Stimulated activated CD4-positive, alpha-beta T cell treated with anti-CD3 and anti-CD28 coated beads, Interleukin-2, amount 100 ng/mL, for 48 hours (primary cell): ENCODE measurements at places on chromosomes 5 and 9.

- DNase-seq: no peak
Measured at GRCh38 chr5:135228222-135228621, 170.8 kb downstream of the MACROH2A1 start.

DNA sequence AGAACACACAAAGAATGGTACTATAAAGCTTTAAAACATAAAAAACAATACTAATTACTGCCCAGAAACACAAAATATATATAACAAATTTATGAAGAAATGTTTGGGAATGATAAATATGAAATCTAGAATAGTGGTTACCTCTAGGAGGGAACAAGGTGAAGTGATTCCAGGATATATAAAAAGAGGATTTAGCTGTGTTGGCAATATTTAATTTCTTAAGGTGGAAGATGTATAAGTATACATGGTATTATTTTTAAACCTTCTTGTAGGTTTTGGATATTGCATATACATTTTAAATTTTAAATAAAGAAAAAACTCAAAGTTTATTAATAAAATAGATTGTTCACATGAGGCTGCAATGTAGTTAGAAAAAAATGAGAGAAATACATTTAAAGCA lies 112.7 kb upstream of the ZNF618 start:
- DNase-seq: no peak

GRCh38 chr9:108673386-108673785 lies 182.4 kb downstream of the ACTL7B start:
- no peak for DNase-seq

DNA sequence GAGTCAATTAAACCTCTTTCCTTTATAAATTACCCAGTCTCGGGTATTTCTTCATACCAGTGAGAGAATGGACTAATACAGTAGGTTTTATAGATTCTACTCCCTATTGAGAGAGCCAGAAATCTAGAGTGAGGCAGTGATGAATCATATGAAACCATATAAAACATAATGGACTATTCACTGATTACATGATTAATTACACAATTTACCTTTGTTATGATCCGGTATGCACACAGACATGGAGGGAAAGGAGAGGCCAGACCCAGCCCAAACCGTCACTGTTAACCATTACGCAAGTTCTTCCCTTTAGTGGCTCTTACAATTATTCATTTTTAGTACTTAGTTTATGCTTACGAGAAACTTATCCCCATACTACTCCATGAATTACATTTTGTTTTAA lies 205.0 kb downstream of the DNAH5 start:
- DNase-seq: no peak

GRCh38 chr5:73030531-73030930 lies 74.7 kb downstream of the FCHO2 start:
- DNase-seq: no peak

GRCh38 chr5:132215329-132215728 lies 12.3 kb downstream of the P4HA2 start:
- no peak for DNase-seq

DNA sequence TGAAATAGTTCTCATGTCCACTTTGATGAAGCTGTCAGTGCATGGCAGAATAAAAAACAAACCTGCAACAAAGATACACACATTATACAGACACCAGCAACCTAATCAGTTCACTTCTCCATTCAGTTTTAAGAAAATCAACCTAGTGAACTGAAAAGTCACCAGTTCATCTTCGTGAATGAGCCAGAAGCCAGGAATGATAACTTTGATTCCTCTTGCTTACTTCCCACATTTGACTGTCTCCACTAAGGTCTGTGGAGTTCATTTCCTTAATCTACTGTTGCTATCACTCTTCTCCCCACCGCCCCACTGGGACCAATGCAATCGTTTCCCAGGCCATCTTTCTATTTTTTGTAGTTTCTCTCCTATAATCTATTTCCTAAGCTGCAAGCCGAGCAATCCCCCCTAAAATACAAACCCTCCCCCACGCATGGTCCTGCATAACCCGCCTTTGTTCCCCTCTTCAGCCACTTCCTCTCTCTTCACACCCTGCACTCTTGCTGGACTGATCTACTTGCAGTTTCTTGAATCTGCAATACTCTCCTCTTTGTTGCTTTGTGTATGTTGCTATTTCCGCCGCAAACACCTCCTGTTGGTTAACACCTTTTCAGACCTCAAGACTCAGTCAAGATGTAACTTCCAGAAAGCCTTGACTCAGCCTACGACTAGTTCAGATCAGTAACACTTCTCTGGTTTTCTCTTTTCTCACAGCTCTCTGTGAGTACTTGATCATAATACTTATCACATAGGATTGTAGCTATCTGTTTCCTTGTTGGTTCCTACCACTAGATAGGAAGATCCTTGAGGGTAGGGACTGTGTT lies 16.6 kb downstream of the STOM start:
- no peak for DNase-seq

DNA sequence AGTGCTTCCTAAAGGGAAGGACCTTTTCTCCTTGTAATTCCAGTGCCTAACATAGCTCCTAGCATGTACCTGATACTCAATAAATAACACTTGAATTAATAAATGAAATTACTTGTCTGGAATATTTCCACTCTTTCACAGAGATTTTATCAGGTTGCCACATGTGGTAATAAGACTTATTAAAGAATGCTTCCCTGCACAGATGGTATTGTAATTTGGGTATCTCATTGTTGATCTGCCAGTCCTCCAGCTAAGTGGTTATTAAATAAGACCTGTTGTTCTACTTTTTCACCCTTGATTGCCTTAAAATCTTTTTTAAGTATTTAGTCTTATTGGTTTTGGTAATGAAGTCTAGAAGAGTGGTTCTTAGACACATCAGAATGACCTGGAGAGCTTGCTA lies 28.1 kb upstream of the CETN3 start:
- DNase-seq: no peak

GRCh38 chr5:178418471-178419010 lies 171.7 kb downstream of the COL23A1 start:
- no peak for DNase-seq

GRCh38 chr5:35294976-35295375 lies 64.7 kb upstream of the PRLR start:
- no peak for DNase-seq

- no peak for DNase-seq
Measured at GRCh38 chr5:24788829-24789514, 144.2 kb upstream of the CDH10 start.

DNA sequence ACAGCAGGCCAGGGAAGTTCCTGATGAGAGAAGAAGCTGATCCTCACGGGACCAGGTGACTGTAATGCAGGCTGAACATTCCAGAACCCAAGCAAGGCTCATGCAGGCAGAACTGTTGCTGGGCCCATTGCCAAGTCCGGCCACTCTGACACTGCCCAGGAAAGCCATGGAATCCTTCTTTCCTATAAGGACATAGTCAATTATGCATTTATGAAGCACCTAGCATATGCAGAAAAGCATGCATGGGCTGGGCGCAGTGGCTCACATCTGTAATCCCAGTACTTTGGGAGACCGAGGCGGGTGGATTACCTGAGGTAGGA lies 83.7 kb upstream of the SLC1A3 start:
- DNase-seq: no peak

DNA sequence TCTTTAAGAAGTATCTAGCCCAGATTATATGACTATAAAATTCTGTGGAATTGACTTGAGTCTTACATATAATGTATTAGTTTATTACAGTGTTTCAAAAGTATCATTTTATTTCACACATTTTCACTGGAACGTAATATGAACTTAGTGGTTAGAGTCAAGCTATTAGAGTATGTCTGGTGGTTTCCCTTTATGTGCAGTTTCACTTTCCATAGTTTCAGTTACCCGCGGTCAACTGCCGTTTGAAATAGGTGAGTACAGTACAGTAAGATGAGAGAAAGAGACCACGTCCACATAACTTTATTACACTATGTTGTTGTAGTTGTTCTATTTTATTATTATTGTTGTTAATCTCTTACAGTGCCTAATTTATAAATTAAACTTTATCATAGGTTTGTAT lies 50.5 kb downstream of the COMMD10 start:
- DNase-seq: peak; percentile 11

DNA sequence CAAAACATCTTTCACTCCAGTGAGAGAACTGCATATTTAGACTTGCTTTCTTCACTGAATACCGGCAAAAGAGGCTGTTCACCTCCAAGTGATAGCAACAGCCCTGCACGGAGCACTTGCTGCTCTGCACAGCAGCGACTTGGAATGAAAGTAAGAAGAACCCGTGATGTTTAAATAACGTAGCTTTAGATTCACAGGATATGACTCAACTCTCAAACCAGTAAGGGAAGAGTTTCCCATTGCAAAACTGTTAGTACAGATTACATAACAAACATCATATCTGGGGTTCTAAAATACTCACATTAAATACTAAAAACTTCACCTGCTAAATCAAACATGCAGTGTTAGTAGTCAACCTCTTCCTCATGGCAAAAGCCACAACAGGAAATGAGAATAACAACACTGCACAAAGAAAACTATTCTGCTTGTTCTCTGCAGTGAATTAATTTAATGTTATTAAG lies 203.4 kb downstream of the MCTP1 start:
- DNase-seq: no peak

DNA sequence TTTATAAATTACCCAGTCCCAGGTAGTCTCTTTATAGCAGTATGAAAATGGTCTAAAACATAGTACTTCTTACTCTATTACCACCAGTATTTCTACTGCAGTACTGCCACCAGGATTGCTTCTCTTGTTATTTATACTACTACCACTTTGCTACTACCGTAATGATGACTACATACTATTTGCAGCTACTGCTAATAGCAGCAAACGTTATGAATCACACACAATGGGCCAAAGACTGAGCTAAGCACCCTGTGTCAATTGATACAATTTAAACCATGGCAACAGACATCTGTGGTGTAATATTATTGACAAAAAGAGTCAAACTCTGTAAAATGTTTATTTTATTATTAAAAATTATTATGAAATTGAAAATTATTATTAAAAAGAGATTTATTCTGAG lies 15.3 kb upstream of the KIF12 start:
- no peak for DNase-seq

DNA sequence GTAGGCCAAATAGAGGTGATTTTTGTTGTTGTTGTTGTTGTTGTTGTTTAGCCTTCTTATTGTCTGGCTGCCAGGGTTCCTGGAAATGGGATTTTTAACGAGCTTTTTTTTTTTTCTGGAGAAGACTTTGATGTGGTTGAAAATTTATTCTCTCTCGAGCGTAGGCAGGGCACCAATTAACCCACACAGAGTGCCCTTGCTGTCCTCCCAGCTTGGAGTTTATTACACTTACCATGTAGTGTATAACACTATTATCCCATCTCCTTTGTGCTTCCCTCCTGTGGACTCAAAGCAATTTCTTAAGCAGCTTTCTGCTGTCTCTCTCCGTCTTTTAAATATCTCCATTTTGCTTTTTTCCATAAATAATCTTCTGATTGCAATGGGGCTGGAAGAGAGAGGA lies 57.4 kb downstream of the OR2K2 start:
- no peak for DNase-seq

DNA sequence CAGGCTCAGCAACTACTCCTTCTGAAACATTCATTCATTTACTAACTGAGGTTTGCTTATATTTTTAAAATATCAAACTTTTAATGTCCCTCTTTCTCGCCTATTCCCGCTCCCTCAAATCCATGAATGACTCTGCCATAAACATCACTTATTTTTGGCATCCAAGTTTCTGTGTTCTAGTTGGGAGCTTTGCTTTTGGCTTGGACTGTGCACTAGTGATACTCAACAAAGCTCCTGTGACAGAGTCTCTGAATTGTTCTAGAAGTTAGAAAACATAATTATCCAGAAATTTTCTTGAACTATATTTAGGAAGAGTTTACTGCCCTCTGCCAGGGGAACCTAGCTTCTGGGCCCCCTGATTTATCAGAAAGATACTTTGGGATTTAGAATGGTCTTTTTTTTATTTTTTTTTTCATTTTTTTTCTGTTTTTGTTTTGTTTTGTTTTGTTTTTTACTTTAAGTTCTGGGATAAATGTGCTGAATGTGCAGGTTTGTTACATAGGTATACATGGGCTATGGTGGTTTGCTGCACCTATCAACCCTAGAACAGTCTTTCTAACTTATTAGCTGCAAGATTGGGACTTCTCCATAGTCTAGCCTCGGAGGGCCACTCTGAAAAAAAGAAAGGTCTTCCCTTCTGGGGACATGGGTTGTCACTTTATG lies 64.7 kb upstream of the PTGER4 start:
- DNase-seq: no peak

DNA sequence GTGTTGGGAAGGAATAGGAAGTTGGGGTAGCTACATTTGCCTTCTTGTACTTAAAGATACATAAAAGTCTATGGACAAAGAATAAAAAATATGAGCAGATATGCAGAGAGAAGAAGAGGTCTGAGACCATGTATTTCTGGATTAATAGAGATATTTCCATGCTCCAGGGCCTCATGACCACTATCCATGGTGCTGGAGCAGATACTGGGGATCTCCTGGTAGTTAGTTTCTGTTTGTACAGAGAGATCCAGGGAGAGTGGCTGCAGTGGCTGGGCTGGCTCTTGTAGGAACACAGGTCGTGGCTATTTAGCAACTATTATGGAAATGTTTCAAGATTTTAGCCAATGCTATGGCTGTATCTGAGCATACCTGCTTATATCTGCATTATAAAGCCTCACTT lies 184.2 kb upstream of the TMEM161B start:
- no peak for DNase-seq

GRCh38 chr5:35331956-35332950 lies 102.0 kb upstream of the PRLR start:
- DNase-seq: no peak

DNA sequence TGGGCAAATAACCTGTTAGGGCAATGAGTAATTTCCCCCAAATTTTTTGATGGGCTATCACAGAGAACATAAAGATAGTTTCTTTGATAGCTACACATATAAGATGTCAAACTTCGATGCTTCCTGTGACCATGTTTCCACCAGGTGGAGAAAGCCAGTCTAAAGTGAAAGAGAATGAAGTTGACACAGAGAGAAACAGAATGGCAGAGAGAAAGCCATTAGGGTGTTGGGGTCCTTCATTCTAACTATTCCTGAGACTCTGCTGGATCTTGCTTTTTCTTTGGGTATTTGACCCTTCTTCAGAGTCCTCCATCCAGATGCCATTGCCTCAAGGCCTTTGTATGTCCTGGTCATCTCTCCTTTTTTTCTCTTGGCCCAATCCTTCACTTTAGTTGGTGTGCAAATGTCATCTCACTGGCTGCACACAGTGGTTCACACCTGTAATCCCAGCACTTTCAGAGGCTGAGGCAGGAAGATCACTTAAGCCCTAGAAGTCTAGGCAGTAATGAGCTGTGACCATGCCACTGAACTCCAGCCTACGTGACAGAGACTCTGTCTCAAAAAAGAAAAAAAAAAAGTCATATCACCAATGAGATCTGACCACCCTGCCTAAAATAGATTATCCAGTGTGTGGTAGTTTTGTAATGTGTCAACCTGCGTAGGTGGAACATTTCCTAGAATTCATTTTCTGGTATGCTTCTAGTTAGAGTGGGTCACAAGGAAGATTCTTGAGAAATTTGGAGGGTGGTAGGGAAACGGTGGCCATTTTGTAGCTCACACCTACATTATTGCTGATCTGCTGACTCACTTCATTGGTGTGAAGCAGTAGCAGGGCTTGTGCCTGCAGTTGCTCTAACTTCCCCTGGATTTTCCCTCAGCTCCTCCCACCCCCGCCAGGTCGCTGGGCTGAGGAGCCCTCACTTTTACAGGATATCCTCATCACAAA lies 20.8 kb upstream of the KIF2A start:
- peak; percentile 62 for DNase-seq

GRCh38 chr5:96412868-96413449 lies 20.1 kb downstream of the PCSK1 start:
- DNase-seq: no peak
